ENCODE measurements at places on chromosomes 11 and 22.

GRCh38 chr22:39871008-39871798 is 22.4 kb downstream of the ENTHD1 start:
- DNase-seq: no peak

DNA sequence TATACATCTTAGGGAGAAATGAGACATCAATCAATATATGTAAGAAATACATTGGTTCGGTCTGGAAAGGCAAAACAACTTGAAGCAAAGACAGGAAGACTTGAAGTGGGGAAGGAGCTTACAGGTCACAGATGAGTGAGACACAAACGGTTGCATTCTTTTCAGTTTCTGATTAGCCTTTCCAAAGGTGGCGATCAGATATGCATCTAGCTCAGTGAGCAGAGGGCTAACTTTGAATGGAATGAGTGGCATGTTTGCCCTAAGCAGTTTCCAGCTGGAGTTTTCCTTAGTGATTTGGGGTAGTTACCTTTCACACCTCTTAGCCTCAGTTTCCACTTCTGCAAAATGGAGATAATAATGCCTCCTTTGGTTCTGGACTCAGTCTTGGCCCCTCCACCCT is 15.8 kb downstream of the LHFPL7 start:
- no peak for DNase-seq

GRCh38 chr11:15594607-15595006 is 479.9 kb downstream of the INSC start:
- DNase-seq: no peak

- DNase-seq: no peak
Observed at GRCh38 chr22:45478108-45478771, 24.4 kb upstream of the FBLN1 start.

DNA sequence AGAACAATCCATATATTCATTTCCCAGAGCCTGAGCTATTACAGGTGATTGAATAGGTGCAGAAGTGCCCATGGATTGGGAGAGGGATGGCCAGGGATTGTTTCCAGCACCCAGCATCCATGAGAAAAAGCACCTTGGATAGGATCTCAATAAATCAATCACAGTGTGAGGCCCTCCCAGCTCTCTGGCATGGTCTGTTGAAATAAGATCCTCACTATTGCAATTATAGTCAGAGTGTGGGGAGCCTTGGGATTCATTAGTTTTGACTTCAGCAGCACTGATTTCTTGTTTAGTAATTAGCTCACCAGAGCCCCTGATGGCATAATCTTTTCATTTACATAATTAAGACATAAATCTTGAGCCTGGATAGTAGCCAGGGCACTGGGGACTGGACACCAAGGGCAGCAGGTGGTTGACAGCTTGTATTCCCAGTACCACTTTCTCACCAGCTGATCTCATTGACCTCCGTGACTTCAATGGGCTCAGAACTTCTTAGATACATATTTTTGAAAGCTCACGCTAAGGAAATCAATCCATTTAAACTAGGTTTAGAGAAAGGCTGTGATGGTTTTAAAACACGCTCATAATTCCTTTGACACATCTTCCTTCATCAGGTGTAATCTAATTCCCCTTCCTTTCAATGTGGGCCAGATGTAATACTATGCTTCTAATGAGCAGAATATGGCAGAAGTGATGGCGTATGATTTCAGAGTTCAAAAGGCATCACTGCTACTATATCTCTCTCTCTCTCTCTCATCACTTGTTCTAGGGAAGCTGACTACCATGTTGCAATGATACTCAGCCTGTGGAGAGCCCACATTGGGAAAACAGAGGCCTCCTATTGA is 22.1 kb upstream of the DRD2 start:
- no peak for DNase-seq

GRCh38 chr11:7418061-7418460 is 67.2 kb upstream of the OLFML1 start:
- DNase-seq: no peak

DNA sequence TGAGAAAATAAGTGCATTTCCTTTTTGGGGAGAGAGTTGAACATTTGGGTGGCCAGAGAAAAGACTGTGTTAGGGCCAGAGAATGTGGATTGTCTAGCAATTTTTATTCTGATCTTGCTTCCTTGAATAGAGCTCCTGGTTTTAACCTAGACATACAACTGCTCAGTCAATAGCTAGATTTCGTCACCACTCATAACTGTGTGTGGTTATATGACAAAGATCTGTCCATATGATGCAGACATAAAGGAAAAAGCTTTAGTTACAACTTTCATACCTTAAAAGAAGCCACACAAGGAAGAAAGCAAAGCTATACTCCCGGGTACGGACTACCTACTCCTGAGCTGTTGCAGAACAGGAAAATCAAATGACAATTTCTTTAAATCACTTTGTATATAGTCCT is 37.2 kb downstream of the MS4A6A start:
- no peak for DNase-seq

DNA sequence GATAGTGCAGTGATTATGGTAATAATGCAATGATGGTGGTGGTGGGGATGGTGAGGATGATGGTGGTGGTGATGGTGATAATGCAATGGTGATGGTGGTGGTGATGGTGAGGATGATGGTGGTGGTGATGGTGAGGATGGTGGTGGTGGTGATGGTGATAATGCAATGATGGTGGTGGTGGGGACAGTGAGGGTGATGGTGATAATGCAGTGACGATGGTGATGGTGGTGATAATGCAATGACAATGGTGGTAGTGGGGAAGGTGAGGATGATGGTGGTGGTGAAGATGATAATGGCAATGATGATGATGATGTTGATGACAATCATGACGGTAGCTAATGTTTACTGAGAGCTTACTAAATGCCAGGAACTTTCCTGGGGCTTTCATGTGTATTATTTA is 79.6 kb upstream of the MYOD1 start:
- DNase-seq: no peak

DNA sequence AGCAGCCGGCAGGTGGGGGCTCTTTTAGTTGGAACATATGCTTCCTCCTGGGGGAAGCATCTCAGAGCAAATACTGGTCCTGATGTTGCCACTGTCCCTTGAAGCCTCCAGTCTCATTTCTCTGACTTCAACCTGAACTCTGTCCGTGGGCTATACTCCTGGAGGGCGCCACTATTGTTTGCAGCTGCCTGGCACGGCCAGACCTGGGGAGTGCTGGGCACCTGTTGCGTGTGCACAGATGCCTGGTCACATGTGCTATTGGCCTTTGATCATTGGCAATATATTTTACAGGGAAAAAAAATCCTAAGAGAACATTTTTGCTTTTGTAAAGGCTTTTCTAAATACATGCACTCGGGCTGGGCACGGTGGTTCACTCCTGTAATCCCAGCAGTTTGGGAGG is 18.2 kb downstream of the LHFPL7 start:
- no peak for DNase-seq

DNA sequence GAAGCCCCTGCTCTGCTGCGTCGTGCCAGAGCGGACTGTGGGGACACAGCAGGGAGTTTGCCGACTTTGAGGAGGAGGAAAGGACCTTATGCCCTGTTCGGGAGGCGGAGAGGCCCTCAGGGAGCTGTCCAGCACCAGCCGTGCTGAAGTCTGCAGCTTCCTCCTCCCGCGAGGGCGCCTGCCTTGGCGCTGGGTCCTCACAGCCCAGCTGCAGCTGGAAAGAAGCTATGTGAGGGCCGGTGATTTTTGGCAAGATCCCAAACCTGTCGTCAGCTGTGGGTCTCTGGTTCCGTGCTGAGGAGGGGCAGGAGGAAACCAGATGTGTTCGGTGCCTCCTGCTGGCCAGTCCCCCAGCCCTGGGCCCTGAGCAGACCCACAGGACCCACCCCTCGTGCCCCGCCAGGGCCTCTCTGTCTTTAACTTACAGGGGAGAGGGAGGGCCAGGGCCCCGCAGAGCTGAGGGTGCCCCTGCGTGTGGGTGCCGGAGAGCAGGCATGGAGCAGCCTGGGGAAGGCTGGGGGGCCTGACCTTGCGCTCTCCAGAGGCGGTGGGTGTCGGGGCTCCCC is 12.0 kb downstream of the BRSK2 start:
- peak; percentile 73 for DNase-seq
